ENCODE measurements at places on chromosomes 5 and 9.

- DNase-seq: no peak
Measured at GRCh38 chr5:96809921-96810320, 2.2 kb upstream of the ERAP1 start.

DNA sequence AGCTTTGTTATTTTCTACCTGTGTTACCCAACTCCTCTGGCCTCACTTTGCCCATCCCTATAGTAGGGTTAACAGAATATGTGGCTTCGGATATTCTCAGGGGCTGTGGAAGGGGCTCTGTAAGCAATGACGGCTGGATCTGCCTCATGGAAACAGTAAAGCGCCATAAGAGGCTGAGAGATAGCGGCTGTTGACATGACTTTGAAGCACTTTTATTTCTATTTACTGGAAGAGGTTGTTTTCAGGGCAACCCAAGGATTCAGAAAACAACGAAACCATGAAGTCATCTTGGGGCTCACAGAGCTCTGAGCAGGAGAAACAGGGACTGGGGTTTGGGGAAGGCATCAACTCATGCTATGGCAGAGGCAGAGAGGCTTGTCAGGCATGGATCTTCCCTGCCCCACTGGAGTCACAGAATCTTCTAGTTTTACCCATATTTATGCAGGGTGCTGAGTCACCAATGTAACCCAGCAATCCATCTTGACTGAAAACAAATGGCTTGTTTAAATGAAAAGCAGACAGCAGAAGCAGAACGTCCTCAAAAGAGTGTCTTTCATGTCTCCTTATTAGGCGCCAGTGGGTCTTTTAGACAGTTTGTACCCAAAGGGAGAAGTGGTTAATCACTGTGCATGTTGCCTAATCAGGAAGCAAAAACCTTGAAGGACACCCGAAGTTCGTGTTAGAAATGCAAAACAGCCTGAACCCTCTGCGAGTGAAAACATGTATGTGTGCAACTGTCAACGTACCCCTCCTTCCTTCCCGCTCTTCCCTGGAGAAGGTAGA is 113.0 kb downstream of the COL23A1 start:
- DNase-seq: no peak

- no peak for DNase-seq
Measured at GRCh38 chr5:138083702-138084101, at the start of gene WNT8A. Gene WNT8A, plus strand, starts transcription at chr5:138084033. Its CDS starts 95 bp downstream, at chr5:138084128.

GRCh38 chr5:149002053-149002452 is 60.8 kb downstream of the SH3TC2 start:
- no peak for DNase-seq

- no peak for DNase-seq
Measured at GRCh38 chr5:96868603-96869371, 7.5 kb upstream of the ERAP2 start.

GRCh38 chr9:38033941-38034340 is 35.1 kb downstream of the SHB start:
- no peak for DNase-seq

GRCh38 chr9:27474305-27474704 is 49.8 kb upstream of the IFNK start:
- DNase-seq: no peak

DNA sequence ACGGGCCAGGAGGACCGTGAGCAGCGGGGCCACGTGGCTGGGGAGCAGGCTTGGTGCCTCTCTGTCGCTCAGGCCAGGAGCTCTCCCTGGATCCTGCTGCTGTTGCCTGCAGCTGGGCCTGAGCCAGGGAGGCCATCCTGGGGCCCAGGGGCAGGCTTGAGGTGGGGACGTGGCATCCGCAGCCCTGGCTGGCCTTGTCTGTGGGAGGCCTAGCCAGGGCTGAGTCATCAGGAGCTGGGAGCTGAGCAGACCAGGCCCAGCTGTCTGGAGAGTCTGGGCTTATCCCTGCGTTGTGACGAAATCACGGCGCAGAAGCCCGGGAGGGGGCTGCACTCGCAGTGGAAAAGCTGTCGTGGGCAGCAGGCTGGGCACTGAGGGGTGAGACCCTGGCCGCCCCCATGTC is 138.8 kb upstream of the COL5A1 start:
- DNase-seq: no peak

DNA sequence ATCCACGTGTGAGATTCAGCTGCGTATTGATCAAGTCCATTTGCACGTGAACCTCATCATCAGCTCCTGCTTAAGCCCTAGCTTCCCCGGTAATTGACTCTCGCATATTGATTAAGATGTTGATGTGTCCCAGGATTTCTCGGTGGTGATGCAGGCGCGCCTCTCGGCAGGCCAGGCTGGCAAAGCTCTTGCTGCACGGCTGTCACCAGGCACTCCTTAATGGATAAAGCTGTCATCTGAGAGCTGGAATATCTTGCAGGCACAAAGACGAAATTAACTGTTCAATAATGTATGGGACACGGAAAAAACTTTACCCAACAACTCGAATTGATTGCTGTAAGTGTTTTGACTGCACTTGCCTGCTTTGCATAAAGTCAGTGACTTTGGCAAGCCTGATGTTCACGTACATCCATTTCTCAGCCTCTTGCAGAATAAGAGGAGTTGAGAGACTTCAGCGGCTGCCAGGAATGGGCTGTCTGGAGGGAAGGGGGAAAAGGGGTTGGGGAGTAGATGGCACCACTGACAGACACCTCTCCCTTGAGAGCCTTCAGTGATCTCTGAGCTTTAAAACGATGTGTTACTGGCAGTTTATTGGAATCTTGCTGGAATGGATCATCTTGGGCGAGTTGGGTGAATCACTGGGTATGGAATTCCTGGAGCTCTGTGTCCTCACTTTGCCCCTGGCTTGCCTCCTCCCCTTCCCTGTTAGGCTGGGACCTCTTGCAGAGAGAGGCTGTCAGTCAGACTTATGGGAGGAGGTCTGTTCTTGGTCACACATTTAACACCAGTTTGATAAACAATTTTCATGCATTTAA is 650.3 kb downstream of the CCDC171 start:
- DNase-seq: no peak

GRCh38 chr5:66197764-66198405 is 53.8 kb downstream of the SREK1 start:
- DNase-seq: no peak

DNA sequence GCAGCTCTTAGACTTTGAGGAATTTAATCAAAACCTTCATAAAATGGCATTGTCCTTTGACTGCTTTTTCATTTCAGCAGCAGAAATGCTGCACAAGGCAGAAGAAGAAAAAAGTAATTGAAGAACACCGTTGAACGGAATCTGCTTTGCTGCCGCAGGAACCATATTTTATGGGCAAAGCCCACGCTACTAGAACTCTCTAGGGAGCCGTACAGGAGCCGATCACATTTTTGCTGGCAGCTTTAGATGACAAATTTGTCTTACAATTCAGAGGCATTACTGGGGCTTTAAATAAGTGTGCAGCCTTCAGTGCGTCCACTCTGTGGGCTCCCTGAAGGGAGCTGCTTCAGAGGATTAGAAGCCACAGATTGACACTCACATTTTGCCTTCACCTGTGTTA is 5.4 kb downstream of the CFAP90 start:
- no peak for DNase-seq

- DNase-seq: no peak
Measured at GRCh38 chr5:103234239-103234975, 24.2 kb upstream of the MACIR start.

All from activated CD8-positive, alpha-beta memory T cell treated with anti-CD3 and anti-CD28 coated beads for 4 hours (primary cell).